Lower leg skin (tissue), 4 donors: ENCODE measurements at places on chromosomes 2 and 18.

GRCh38 chr2:148742373-148742772 is 97.8 kb downstream of the EPC2 start:
- no peak for DNase-seq

GRCh38 chr2:196659844-196660243 is 20.3 kb downstream of the CCDC150 start:
- no peak for DNase-seq

DNA sequence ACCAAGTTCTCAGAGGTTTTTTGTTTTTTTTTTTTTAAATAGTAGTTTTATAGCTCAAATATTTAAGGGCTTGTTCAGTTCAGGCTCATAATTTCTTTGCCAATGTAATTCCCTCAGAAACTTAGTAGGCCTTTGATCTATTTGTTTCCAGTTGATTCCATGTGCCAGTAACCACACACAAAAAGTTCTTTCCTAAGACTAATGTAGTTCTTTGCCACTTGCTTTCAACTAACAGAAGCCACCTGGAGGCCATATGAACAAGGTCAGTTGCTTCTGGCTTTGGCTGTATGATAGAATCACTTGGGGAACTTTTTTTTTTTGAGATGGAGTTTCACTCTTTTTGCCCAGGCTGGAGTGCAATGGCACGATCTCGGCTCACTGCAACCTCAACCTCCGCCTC is 100.7 kb downstream of the DTNB start:
- no peak for DNase-seq

GRCh38 chr2:10522170-10522448 is 74.0 kb upstream of the ODC1 start:
- no peak for DNase-seq

GRCh38 chr2:226970362-226970761 is 134.5 kb downstream of the RHBDD1 start:
- DNase-seq: no peak

DNA sequence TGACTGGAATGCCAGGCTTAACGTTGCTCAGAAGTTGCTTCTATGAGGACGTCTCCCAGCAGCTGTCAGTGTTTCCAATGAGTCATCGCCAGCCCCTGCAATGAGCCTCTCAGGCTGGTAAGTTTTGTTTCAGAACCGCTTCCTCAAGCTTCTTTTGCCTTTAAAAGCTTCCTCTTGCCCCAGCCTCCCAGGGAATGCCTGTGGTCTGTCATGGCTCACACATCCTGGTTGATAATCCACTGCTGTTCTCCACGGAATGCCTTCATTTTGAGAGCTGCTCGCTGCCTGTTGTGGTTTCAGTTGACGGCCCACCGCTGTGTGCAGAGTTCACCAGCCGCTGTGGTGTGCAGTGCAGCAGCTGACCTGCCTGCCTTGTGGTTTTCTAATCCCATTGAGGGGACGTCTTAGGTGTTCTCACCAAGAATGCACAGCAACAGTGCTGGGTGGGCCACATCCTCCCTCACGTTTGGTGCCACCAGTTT is 96.4 kb downstream of the RTP5 start:
- DNase-seq: no peak
